GM23248 (cell line): ENCODE measurements at places on chromosomes 6 and 20. TPM values are rescaled to one million over a fixed set of nuclear protein-coding genes. Genes with fewer than 3 reads are reported as not detected.

Gene ERVFRD-1
- not detected in 2 replicates for total RNA-seq

Gene POPDC3
- total RNA-seq, result 37.4 and 45.1 TPM in 2 replicates

DNA sequence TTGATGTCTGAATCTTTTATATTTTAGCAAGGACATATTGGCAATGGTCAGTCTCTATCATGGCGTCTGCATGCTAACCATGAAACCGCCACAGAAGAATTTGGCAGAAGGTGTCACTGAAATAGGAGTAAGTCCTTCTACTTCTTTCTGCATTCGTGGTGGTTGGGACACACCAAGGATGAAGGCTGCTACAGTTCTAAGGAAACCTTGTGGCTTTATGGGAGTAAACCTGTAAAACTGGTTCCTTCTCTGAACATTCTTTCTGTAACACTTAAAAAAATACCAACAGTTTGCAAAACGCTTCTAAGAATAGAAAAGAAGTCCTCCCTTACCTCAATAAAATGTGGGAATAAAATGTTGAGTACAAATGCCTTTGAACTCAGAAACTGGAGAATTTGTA is 195.3 kb downstream of the SLC24A3 start:
- no peak overlapping the region for H3K27ac ChIP-seq
- no peak overlapping the region for H3K4me3 ChIP-seq
- no peaks in the 10 kb centered on the region for H3K27me3 ChIP-seq
- DNase-seq, result no peak
- no peaks in the 10 kb centered on the region for H3K36me3 ChIP-seq

- DNase-seq, result peak; percentile 65
- H3K27me3 ChIP-seq, result no peaks in the 10 kb centered on the region
- H3K4me3 ChIP-seq, result no peak overlapping the region
Observed at GRCh38 chr6:55388211-55388610, 60.9 kb downstream of the GFRAL start.

- H3K36me3 ChIP-seq, result peaks cover 28% of the 10 kb centered on the region
- no peaks in the 10 kb centered on the region for H3K27me3 ChIP-seq
- peaks cover 40% of the 10 kb centered on the region for H3K4me1 ChIP-seq
- DNase-seq, result peak; percentile 23
- H3K4me3 ChIP-seq, result peak overlapping the region; percentile 57
- H3K27ac ChIP-seq, result peak overlapping the region; percentile 59
Observed at GRCh38 chr6:109478841-109479624, 4.0 kb downstream of the ZBTB24 start.

- no peaks in the 10 kb centered on the region for H3K27me3 ChIP-seq
- no peaks in the 10 kb centered on the region for H3K36me3 ChIP-seq
- DNase-seq, result no peak
- no peaks in the 10 kb centered on the region for H3K4me1 ChIP-seq
- H3K27ac ChIP-seq, result no peak overlapping the region
- no peak overlapping the region for H3K4me3 ChIP-seq
Observed at GRCh38 chr6:92363111-92363510, 1056.2 kb downstream of the EPHA7 start.

DNA sequence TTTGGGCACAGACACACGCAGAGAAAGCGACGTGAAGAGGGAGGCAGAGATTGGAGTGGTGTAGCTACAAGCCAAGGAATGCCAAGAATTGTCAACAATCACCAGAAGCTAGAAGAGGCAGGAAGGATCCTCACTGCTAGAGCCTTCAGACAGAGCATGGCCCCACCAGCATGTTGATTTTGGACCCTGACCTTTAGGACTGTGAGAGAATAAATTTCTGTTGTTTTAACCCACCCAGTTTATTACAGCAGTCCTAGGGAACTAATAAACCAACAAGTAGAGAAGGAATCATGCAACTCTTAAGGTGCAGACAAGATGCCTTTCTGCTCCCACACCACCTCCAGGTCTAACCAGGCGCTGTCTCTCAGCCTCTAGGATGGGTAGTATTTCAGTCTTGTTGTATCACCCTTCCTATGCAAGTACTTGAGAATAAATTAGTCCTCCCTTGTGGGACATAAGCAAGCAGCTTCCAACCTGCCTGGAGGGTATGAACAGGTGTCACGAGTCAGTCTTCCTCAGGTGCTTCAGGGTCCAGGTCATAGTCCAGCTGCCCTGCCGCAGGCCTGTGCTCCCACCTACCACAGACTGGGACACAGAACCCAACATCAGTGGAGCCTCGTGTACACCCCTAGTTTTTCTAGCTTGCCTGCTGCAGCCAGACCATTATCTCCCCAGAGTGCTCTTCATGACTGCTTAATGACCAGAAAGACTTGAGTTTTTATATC is 46.4 kb upstream of the CCN2 start:
- H3K36me3 ChIP-seq, result no peaks in the 10 kb centered on the region
- H3K27me3 ChIP-seq, result no peaks in the 10 kb centered on the region
- no peak overlapping the region for H3K4me3 ChIP-seq
- no peak overlapping the region for H3K27ac ChIP-seq

DNA sequence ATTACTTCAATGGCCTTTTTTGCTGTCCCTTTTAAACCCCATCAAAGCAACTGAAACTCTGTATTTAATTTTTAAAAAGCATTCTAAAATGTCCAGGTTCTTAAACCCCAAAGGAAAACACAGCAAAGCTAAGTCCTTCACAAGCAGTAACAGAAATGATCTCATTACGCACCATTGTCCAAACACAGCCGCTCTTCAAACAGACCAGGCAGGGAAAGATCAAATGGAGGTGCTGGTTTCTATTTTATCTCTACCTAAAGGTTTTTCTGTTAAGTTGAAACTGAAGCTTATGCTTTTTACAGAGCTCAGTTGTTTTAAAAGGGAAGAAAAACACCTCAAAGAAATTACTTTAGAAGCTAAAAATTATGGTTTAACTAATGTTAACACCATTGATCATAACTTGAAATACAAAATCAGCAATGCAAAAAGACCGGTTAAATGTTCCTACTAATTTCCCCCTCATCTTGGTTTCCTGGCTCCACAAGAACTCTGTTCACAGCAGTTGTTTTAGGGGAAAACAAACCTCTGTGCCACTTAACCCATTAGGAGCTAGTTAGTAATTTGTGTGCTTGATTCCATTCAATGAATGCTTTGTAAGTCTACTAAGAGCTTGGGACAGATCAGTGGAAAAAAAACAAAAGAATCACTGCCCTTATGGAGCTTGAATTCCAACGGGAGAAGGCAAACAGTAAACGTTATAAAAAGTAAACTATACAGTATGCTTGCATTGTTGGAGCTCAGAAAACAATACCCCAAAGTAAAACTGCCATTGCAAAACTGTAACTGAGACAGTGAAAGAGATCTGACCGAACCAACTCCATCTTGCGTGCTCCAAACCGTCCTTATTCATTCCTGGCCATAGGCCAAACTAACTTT is 87.4 kb downstream of the CD24 start:
- no peaks in the 10 kb centered on the region for H3K36me3 ChIP-seq
- DNase-seq, result no peak
- no peaks in the 10 kb centered on the region for H3K27me3 ChIP-seq
- no peak overlapping the region for H3K4me3 ChIP-seq
- no peak overlapping the region for H3K27ac ChIP-seq
